ENCODE measurements at places on chromosomes 16 and 17.

- DNase-seq = no peak
Measured at GRCh38 chr16:83912519-83913244, 13.8 kb downstream of the MLYCD start.

DNA sequence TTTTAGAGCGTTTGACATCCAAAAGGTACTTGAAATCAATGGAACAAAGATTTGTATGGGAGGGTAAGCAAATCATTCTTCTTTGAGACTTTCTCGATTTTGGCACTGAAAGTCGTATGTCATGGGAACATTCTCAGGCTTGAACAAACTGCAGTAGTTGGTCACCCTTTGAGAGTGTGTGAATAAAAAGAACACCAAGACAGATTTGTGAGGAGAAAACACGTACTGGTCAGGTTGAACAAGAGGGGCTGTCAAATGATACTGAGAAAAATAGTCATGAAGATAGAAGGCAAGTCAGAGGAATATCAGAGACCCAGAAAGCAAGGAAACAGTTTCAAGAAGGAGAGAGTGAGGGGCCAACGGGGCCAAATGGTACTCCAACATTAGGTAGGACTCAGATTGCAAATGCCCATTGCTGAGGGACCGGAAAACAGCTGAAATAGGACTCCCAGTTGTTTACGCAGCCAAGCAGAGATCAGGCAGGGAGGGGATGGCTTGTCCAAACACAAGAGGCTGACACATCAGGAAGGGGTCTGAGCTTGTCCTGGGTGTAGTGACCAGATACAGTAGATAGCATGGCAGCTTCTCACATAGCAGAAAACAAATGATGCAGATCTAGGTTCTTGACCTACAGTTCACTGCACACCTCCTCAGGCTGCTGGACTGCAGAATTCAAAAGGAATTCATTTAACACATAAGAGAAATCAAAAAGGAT is 74.5 kb upstream of the MYOCD start:
- peak; percentile 20 for DNase-seq

GRCh38 chr16:7405166-7405565 is 72.5 kb downstream of the RBFOX1 start:
- peak; percentile 45 for DNase-seq

DNA sequence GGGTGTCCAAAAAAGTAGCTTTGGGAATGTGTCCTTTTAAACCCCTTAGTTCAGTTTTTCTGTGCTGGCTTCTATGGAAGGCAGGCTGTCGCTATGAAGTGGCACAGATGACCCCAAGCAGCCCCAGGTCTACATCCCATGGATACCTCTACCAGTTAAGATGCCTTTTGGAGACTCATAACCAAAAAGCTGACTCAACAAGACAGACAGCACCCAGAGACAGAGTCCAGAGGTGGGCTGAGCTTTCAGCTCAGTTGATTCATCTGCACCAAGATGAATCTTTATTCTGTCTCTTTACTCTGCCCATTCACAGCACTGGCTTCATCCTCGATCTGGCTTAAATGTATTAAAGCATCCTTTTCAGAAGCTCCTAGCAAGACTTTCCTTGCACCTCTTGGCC is 29.8 kb upstream of the RBBP6 start:
- DNase-seq = no peak

GRCh38 chr16:83772806-83773205 is 35.0 kb upstream of the HSBP1 start:
- DNase-seq = no peak

- DNase-seq = no peak
Measured at GRCh38 chr16:11165349-11165748, 90.7 kb downstream of the SOCS1 start.

GRCh38 chr16:50505115-50505514 is 43.1 kb upstream of the NKD1 start:
- DNase-seq = no peak

DNA sequence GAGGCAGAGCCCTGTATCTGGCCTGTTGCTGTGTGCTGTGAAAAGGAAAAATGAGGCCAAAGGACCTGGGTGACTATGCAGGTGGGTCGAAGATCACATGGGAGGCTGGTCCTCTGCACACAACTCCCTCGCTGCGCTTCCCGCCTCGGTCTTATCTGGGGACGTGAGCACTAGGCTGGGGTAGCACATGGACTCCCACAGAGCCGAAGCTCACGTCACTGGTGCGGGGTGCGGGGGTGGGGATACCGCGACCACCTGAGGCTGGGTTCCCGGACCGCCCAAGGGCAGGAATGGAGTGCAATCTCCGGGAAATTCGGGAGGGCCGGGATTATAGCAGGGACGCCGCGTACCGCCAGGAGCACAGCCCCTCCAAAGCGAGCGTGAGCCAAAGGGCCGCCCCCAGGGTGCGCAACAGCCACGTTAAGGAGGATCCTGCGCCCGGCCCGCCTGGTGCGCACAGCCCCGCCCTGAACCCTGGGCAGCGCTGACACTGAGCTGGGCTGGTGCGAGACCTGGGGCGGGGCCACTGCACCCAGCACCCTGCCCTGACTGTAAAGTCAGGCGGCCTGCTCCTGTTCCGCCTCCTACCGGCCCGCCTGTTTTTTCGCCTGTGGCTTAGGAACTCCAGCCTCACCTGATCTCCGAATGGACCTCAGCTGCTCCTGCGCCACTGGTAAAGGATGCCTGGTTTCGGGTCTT is 4.8 kb downstream of the MT1A start:
- peak; percentile 79 for DNase-seq

DNA sequence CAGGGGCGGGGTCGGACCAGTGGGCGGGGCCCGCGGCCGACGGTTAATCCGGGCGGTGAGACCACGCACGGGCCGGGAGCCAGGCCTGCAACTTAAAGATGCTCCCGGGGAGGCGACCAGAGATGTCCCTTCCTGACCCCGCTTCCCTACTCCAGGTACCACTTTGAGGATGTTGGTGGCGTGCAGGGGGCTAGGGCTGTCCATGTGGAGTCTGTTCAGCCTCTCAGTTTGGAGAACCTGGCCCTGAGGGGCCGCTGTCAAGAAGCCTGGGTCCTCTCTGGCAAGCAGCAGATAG is 580 bp downstream of the RANGRF start:
- peak; percentile 79 for DNase-seq

GRCh38 chr17:57623620-57624019 is 121.5 kb downstream of the CCDC182 start:
- no peak for DNase-seq

GRCh38 chr17:8837563-8838075 is 29.9 kb downstream of the PIK3R6 start:
- DNase-seq = no peak

- DNase-seq = no peak
Measured at GRCh38 chr16:61891460-61891859, 144.8 kb downstream of the CDH8 start.

GRCh38 chr16:30941600-30942425 is 7.1 kb upstream of the ORAI3 start:
- DNase-seq = peak; percentile 89

- DNase-seq = no peak
Measured at GRCh38 chr17:16477255-16477654, 14.7 kb downstream of the LRRC75A start.

GRCh38 chr17:30316736-30317135 is 17.1 kb downstream of the TMIGD1 start:
- DNase-seq = no peak

- no peak for DNase-seq
Measured at GRCh38 chr17:49748223-49748622, 15.7 kb downstream of the FAM117A start.

- DNase-seq = no peak
Measured at GRCh38 chr17:29583324-29584248, 5.9 kb downstream of the GIT1 start.

DNA sequence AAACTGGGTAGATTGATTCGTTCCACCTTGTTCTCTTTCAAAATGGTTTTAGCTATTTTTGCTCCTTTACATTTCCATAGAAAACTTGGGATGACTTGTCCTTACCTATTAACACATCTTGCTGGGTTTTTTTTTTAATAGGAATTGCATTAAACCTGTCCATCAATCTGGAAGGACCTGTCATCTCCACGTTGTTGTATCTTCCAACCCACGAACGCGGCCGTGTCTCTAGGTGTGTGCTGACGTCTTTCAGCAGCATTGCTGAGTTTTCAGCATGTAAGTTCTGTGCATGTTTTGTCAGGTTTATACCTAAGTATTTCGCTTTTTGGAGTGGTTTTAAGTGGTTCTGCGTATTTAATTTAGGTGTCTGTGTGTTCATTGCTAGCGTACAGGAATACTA is 60.4 kb upstream of the GNG13 start:
- DNase-seq = no peak

DNA sequence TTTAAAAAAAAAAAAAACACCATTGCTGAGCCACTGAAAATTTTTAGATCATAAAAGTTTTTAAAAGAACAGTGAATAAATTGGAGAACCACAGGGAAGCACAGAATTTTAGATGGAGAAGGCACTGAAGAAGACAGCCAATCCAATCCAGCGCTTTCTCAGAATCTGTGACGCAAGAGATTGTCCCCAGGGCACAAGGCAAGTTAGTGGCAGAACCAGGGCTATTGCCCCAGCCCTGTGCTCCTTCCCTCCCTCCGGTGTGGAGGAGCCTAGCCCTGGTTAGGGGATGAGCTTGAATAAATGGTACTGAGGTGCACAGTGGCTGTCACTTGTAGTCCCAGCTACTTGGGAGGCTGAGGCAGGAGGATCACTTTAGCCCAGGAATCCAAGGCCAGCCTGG is 108.3 kb downstream of the ZNF423 start:
- no peak for DNase-seq

- DNase-seq = no peak
Measured at GRCh38 chr17:8681170-8681949, 50.8 kb upstream of the MYH10 start.

DNA sequence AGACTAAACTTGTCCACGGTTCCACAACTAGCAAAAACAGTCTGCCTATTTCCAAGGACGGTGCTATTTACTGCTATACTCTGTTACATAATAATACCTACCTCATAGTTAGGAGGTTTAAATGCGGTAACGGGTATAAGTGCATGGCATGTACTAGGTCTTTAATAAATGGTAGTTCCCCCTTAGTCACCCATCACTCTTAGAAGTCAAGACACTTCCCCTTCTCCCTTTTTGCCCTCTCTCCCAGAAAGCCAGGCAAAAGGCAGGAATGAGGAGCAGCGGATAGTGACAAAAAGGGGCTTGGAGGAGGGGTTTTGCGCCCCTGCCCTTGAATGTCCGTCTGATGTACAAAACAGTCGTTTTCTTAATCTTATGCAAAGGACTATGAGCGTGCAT is 1.1 kb upstream of the LSM12 start:
- DNase-seq = no peak

- no peak for DNase-seq
Measured at GRCh38 chr16:14129502-14129901, 58.4 kb downstream of the MRTFB start.

DNA sequence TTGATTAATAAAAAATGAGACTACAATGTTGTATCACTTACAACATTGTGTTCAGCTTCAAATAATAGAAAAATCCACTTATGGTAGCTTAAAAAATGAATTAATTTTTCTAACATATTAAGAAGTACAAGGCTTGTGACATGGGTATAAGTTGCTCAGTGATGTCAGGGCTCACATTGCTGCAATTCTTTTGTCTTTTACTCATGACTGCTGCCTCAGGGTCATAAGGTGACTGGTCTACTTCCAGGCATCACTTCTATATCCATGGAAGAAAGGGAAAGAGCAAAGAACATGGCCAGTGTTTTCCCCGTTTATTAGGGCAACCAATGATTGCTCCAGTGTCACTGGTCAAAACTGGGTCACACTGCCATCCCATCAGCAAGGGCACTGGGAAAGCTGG is 295.3 kb downstream of the MAP2K4 start:
- no peak for DNase-seq

DNA sequence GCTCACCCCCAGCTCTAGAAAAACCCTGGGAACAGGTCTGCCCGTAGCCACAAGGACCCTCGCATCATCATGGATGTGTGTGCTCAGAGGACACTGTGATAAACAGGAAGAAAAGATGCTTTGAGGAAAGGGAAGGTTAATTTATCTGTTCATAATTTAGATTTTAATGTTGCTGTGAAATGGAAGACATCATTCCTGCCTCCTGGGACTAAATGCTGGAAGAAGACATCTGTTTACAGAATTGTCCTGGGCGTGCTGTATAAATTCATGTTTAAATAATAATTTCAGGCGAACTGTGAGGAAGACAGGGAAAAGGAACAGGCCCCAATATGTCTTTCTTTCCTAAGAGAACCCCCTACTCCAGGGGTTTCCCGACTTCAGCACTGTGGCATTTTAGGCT is 112.6 kb downstream of the SHISA6 start:
- DNase-seq = no peak

DNA sequence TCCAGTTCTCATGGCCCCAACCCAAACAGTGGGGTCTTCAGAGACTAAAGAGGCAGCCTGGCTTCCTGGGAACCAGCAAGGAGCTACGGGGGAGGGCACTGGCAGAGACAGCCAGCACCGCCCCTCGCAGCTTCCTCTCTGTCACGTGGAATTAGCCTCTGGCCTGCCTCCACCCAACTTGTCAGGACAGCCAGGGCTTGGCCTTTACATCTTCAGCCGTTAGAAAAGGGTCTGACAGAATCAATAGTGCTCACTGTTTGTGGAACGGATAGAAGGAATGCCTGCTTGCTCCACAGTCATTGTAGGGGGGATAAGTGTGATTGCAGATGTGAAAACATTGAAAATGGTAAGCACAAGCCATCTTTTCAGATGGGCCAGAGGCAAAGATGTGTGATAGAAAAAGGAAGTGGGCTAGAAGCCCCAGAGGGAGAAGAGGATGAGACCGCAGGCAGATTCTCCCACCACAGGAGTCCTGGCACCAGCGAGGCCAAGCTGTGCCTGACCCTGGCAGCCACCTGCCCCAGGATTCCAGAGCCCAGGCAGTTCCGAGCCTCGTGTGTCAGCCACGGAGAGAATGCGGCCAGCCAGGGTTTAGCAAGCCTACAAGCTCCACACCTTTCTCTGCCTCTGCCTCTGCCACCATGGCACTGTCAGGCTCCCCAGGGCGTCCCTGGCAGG is 18.6 kb downstream of the GRIN2C start:
- peak; percentile 59 for DNase-seq

- DNase-seq = peak; percentile 81
Measured at GRCh38 chr17:29761040-29761761, 138.5 kb upstream of the CORO6 start.

DNA sequence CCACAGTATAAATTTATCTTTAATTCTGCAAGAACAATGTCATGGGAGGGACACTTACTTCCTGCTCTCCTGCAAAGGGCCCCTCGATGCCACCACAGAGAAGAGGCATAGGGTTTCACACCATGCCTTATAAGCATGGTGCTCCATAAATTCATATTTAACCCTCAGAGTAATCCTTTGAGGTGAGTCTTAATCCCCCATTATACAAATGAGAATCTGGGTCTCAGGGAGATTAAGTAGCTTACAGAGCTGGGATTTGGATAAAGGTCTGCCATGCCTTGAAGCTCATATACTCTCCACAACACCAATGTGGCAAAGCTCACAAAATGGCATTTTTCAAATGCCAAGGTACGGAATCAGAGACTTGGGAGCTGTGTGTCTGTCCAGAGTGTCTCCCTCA is 268.5 kb upstream of the CCL2 start:
- no peak for DNase-seq

- DNase-seq = no peak
Measured at GRCh38 chr16:6133009-6133557, 1035.5 kb upstream of the EEF2KMT start.
